ENCODE measurements at places on chromosomes 4 and X. TPM values are rescaled to one million over a fixed set of nuclear protein-coding genes. Genes with fewer than 3 reads are reported as not detected.

DNA sequence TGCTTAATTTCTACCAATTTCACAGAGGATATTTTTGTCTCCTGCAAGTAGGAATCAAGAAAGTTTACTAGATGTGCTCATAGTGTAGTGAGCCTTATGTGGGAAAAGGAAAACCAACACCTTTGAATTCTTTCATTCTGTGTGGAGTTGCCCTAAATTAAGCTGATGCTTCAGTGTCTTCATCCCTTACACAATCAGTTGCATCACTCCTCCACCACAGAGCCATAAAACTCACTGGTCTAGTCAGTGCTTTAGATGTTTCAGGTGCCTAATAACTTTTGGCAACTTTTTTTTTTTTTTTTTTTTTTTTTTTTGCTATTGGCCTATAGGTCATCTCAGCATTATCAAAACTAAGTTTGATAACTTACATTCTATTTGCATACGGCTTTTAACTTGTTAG, 41.5 kb downstream of the HHIP start:
- no peak for DNase-seq

The MAGEB17 gene
- not detected for total RNA-seq

- no peak for DNase-seq
Measured at GRCh38 chrX:13599491-13599890, 30.1 kb downstream of the EGFL6 start.

DNA sequence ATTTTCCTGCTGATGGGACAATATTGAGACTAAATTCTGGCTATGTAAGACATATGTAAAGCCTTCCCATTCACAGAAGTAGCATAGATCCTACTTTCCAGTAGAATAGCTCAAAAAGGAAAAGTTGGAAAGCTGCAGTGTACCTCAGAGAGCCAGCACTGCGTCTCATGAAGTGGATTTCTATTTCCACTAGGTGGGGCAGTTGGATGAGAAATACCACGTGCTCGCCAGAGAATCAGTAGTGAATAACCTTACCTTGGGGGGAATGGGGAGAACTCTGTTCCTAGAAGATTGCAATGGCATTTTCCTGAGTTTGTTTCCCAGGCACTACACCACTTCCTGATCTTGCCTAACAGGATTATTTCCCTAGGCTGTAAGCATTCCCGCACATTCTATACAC, 907.1 kb downstream of the FSTL5 start:
- DNase-seq = no peak

- no peak for DNase-seq
Measured at GRCh38 chr4:108693819-108694218, 43.4 kb downstream of the OSTC start.

DNA sequence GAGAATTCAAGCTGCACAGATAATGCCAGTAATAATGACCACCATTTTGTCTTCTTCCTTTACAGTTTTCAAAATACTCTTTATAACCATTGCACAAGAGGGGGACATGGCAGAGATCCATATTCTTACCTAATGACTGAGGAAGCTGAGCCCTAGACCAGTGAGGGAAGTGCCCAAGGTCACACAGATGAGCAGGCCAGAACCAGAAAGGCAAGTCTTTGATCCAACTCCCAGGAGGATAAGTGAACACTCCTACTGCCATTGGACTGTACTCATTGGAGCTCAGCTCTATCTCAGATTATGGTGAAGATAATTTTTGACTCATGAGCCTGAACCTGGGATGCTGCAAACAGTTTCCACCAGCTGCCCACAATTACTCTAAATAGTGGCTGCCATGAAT, 28.6 kb downstream of the AMER1 start:
- no peak for DNase-seq

The UGT2A1 gene
- total RNA-seq = 1.1 TPM

All from pulmonary artery endothelial cell (primary cell).